ENCODE measurements at places on chromosomes 12 and 14. TPM values are rescaled to one million over a fixed set of nuclear protein-coding genes. Genes with fewer than 3 reads are reported as not detected.

Gene KLRC1
- 0.27 TPM for total RNA-seq

Gene ARMH4
- 44.6 TPM for total RNA-seq

Gene POMT2
- total RNA-seq = 25.8 TPM

Gene FICD
- 4.7 TPM for total RNA-seq

Gene RTN1
- 88.2 TPM for total RNA-seq

Gene CCDC38
- total RNA-seq = 0.27 TPM

Gene PMCH
- total RNA-seq = not detected

Gene CMKLR1
- 4.0 TPM for total RNA-seq

Gene ABCD2
- 5.6 TPM for total RNA-seq

Gene THAP2
- 13.4 TPM for total RNA-seq

Gene EPYC
- total RNA-seq = not detected

Gene HOXC4
- total RNA-seq = not detected

Gene MAPKAPK5
- 59.8 TPM for total RNA-seq

Gene ACRBP
- 0.49 TPM for total RNA-seq

Gene ADAMTS20
- total RNA-seq = 1.6 TPM

Gene OVCH1
- total RNA-seq = 0.33 TPM

Gene PZP
- total RNA-seq = not detected

Gene BLOC1S1
- total RNA-seq = 95.7 TPM

Gene BDKRB2
- total RNA-seq = 7.4 TPM

Gene LHX5
- total RNA-seq = not detected

Gene TSPAN11
- 15.6 TPM for total RNA-seq

Gene ISM2
- 0.88 TPM for total RNA-seq

Gene DHRS2
- total RNA-seq = 0.77 TPM

Gene KLRB1
- total RNA-seq = 0.77 TPM

Gene NEDD8
- total RNA-seq = 61.8 TPM

Gene ASIC1
- 8.0 TPM for total RNA-seq
